ENCODE measurements at places on chromosomes 6 and 20.

DNA sequence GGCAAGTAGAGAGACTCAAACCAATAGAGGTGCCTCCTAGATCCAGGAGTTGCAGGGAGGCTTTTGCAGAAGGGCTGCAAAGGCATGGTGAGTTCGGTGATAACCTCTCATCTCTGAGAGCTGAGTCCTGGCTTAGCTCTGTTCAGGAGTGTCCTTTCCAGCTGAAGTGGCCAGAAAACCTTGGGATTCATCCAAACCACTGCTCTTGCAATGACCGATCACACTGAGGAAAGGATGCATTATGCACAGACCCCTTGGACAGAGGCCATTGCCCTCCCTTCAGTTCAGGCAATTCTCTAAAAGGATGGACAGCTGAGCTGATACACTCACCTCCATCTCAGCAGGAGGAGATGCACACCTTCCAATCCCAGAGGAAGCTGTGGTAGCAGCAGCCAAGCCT is 158.8 kb upstream of the ENPP5 start:
- peak; percentile 74 for DNase-seq

DNA sequence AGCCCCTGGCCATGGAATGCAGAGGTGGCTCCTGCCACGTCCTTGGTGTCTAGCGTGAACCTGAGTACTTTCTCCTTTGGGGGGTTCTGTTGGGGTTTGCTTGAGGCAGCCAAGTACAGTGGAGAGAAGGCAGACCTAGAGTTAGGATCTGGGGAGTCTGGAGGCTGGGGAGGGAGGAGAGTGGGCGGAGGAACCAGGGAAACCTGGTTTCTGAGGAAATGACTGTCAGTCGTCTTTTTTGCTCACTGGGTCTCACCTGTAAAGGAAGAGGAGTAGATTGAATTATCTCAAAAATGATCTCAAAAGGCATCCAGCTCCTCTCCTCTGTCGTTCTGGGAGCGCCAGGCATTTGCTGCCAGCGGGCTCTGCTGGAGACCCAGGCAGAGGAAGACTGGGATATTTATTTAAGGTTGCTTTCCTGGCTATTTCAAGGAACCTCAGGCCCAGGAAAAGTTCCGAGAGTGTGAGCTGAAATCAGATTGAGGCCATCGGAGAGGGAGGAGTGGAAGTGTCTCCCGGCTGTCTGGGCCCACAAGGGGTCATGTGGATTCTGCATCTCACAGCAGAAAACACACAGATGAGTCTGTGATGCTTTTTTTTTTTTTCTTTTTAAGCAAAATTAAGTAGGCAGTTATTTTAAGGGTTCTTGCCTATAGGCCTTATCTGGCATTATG is 16.1 kb downstream of the EPB41L1 start:
- no peak for DNase-seq

DNA sequence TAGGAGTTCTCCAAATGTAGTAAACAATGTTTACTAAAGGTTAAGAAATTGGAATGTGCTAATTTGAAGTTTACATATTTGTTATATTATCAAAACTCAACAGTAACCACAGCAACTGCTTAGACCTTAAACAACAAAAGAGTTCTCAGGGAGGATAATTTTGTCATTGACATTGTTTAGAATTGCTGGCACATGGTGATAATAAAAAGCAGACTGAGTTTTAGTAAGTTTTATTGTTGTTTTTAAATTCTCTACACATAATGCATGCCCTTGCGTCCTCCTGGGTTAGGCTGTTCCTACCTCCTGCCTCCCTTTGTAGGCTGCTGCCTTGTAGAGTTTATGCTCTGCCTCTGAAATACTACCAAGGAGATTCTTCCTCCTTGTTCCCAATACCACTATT is 28.7 kb downstream of the LAMA4 start:
- no peak for DNase-seq

GRCh38 chr6:113076816-113077215 is 729.7 kb downstream of the RFPL4B start:
- DNase-seq = no peak
